Body of pancreas (tissue), 4 donors: ENCODE measurements at places on chromosomes 3 and 15.

DNA sequence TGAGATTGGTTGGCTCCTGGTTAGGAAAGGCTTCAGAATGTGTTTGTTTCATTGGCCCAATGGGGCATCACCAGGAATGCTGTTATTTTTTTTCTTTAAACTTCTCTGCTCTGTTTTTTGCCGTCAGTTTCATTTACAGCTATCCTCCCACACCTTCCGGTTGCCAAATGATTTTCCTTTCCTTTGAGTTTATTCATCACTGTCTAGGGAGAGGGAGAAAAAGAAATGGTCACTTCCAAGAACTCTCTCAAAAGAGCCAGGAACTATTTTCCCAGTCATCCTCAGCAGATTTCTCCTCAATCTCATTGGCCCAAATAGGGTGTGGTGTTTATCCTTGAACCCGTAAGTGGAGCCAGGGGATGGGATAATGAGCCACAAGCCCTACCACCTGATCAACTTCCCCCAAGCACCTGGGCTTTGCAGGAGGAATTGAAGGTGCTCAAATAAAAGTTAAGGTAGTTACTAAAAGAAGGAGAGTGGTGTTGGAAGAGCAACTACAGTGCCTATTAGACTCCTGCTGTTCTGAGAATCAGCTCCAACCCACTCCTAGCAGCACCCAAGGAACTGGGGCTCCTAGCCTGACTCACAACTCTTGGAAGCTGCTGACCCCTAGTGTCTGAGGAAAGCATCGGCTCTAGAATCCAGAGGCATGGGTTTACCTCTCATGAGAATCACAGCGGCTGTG is 183.8 kb upstream of the IL12A start:
- DNase-seq = peak; percentile 72

DNA sequence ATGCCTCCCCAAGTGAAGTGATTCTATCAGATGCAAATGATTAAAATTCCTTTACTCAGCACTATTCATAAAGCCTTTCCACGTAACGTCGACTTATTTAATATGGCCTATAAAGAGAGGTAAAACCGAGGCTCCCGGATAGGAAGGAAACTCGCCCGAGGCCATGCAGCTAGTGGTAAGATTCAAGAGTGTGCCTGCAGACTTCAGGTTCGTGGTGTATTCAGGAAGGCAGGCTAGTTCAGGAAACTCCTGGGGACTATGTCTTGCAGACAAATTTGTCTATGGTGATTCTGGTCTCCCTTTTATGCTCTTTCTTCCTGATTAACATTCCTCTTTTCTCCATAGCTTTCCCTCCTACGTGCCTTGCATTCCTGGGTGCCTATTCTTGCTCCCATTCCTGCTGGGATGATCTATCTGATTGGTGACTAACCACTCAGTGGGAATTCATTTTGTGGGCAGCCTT is 150.7 kb downstream of the SST start:
- DNase-seq = no peak

DNA sequence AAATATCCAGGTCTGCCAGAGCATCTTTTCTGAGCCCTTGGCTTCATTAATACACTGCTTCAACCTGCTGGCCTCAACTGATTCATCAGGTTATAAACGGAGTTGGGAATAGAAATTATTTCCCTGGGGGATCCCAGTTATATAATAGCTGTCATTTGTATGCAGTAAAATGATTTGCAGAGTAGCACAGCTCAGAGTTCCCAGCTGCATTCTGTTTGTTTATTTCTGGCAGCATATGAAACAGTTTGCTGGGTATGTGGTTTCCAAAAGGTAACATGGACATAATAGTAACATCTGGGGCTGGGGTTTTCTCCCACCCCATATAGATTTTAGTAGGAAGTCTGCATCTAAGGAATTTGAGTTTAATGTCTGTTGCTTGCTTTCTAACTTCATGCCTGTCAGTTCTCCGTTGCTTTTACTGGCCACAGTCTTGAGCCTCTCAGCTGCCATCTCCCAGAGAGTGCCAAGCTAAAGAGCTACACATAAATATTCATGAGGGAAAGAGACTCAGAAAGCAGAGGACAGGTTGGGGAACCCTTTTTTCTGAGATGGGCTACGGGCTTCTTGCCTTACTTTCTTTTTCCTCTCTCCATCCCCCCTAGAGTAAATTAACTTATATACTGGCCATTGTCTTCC is 124.6 kb downstream of the TMEM108 start:
- no peak for DNase-seq

- no peak for DNase-seq
Measured at GRCh38 chr15:91480426-91480825, 373.1 kb upstream of the SLCO3A1 start.

- DNase-seq = no peak
Measured at GRCh38 chr15:84814916-84815315, 2.2 kb upstream of the ALPK3 start.

DNA sequence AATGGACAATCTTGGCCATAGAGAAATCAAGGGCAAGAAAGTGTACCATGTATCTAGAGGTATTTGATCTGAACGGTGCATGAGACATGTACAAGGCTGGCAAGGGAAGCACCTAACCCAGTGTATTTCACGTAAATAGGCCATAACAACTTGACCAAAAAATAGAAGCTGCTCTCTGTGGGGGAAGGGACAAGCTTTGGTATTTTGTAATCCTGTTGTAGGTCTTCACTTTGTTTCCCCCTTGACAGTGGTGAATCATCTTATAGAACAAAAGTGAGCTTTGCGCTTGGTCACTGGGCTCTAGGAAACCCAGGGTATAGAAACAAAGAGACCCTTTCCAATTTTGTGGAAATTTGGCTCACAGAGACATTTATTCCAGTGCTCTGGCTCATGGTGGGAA is 21.0 kb downstream of the LARS2 start:
- DNase-seq = no peak

DNA sequence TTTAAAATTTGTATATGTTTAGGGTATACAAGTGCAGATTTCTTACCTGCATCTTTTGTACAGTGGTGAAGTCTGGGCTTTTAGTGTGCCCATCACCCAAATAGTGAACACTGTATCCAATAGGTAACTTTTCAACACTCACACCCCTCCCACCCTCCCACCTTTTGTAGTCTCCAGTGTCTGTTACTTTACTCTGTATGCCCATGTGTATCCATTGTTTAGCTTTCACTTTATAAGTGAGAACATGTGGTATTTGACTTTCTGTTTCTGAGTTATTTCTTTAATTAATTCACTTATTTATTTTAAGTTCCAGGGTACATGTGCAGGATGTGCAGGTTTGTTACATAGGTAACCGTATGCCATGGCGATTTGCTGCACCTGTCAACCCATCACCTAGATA is 124.8 kb upstream of the NEO1 start:
- no peak for DNase-seq

DNA sequence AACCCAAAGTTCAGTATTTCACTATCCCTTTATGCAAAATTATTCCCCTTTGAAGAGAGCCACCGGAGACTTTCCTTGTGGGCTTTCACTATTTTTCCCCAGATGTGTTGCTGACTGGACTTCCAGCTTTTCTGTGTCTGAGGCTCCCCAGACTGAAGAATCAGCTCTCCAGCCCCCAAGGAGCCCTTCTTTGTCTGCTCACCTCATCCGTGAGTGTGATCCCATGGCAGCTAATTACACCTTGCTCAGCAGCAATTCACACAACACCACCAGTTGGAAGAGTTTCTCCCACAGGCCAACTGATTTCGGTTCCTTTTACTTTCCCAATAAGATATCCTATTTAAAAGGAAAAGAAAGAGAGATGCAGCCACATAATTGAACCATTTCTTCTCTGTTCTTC is 249.5 kb upstream of the TRIM42 start:
- no peak for DNase-seq

DNA sequence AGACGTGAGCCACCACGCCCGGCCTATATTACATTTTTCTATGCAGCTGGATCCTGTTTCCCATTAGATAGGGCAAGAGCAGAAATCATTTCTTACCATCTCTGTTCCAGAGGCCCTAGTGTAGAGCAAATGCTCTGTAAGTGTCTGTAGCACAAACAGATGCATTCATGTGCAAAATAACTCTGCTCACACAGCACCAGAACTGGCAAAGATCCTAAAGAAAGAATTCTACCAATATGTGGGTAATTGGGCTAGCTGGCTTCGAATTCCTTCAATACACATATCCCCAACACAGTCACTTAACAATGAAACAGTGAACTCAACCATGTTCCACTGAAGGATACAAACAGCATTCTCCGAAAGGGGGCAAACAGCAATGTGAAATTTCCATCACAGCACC is 32.7 kb upstream of the DCUN1D1 start:
- no peak for DNase-seq

GRCh38 chr3:98777801-98778220 is 14.7 kb downstream of the ST3GAL6 start:
- DNase-seq = no peak

GRCh38 chr3:172892158-172892557 is 141.6 kb downstream of the ECT2 start:
- DNase-seq = no peak
